ENCODE measurements at places on chromosomes 6 and 20. TPM values are rescaled to one million over a fixed set of nuclear protein-coding genes. Genes with fewer than 3 reads are reported as not detected.

GRCh38 chr6:82076916-82077315 lies 170.6 kb downstream of the IBTK start:
- DNase-seq, result no peak

CDH26 gene
- total RNA-seq, result 0.41 TPM

DNA sequence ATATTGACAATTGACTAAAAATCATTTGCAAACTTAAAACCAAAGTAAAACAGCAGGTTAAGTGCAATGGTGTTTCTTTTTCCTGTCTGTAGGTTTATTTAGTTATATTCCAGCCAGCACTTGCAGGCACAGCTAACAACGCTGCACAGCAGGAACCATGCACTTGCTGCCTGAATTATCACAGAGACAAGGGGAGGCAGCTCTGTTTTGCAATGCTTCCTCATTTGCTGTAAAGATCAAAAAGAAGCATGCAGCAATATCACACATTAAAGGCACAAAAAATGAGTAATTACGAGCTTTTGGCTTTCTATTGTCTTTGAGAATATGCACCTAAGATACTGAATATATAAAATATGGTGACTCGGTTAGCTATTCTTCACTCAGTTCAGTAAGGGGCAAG lies 241.9 kb downstream of the EPHA7 start:
- DNase-seq, result no peak

- DNase-seq, result no peak
These were observed 28.1 kb upstream of the ADTRP start for GRCh38 chr6:11806561-11807317.

DNA sequence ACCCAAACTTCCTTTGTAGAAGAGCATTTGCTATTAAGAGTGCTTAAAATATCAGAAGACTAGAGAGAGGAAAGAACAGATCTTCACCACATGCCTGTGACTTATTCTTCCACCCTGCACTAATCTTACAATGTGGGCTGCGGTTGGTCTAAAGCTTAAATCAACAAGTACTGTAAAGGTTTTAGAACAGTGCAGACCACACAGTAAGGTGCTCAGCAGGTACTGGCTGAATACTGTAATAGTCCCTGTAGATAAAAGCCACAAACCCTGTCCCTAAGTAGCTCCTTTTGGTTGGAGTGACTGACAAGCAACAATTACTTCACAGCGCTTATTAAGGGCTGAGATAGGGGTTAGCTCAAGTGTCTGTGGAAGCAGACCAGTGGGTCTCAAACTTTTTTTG lies 972 bp upstream of the PHF3 start:
- no peak for DNase-seq

SLC35B3 gene
- 11.4 TPM for total RNA-seq

GRCh38 chr6:2403546-2403945 lies 158.1 kb upstream of the GMDS start:
- no peak for DNase-seq

DNA sequence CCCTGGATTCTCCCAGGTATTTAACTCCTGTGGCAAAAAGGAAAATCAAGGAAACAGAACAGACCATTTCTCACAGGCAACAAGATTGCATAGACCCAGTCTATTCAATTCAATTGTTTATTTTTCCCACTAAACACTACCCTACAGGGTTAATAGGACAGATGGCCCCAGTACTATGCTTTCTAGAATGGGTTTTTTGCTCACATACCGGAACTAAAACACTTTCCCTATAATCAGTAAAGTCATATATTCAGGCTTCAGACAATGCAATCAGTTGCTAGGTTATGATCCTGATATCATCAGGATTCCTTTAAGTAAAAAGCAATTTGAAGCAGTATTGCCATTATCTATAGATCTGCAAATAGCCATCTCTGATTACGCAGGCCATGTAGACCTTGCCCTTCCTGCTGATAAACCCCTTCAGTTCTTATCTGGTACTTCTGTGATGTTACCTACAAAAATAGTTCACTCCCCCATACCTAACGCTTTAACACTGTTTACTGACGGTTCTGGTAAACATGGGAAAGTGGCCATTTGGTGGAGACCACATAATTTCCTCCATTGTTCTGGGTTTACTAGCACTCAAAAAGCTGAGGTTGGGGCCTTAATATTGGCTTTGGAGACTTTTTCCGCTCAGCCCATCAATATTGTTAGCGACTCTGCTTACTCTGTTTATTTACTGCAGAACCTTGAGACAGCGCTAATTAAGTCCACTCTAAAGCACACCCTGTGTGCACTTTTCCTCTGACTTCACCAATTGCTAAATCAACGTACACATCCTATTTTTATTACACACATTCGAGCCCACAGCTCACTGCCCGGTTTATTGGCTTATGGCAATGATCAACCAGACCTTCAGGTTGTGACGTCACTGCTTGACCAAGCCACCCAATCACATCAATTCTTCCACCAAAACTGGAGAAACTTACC lies 666.0 kb downstream of the PHF3 start:
- DNase-seq, result no peak

All from frontal cortex (tissue), 4 donors.